ENCODE measurements at places on chromosomes 1 and 21. TPM values are rescaled to one million over a fixed set of nuclear protein-coding genes. Genes with fewer than 3 reads are reported as not detected.

DNA sequence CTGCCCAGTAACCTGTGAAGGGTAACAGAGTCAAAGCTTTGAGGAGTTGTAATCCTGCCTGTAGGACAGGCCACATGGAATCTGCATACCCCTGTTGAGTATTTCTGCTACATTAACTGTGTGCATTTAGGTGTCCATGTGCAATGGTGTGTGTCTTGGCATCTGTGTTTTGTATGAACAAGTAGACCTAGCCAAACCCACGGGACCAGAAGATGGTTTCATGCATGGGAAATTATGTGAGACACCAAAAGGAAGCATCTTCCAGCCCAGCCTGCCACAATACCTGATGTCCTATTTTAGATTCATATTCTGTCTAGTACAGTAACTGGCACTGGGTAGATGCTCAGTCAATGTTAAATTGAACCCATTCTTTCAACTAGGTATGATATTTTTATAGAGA lies 70.8 kb upstream of the KCND3 start:
- H3K4me1 ChIP-seq = no peaks in the 10 kb centered on the region
- no peak overlapping the region for H3K27ac ChIP-seq
- H3K36me3 ChIP-seq = no peaks in the 10 kb centered on the region
- no peaks in the 10 kb centered on the region for H3K27me3 ChIP-seq
- H3K4me3 ChIP-seq = no peak overlapping the region
- DNase-seq = no peak

- no peak overlapping the region for H3K4me3 ChIP-seq
- no peaks in the 10 kb centered on the region for H3K36me3 ChIP-seq
- H3K4me1 ChIP-seq = no peaks in the 10 kb centered on the region
- no peaks in the 10 kb centered on the region for H3K27me3 ChIP-seq
- no peak for DNase-seq
Measured at GRCh38 chr1:30108186-30108585, 615.2 kb downstream of the MATN1 start.

GRCh38 chr1:185838111-185838510 lies 103.9 kb downstream of the HMCN1 start:
- H3K4me3 ChIP-seq = no peak overlapping the region
- no peak for DNase-seq
- no peaks in the 10 kb centered on the region for H3K36me3 ChIP-seq
- no peaks in the 10 kb centered on the region for H3K27me3 ChIP-seq
- H3K27ac ChIP-seq = no peak overlapping the region

GRCh38 chr1:201626629-201627275 lies 87.8 kb downstream of the NAV1 start:
- H3K4me3 ChIP-seq = no peak overlapping the region
- no peaks in the 10 kb centered on the region for H3K36me3 ChIP-seq
- H3K27ac ChIP-seq = no peak overlapping the region
- H3K27me3 ChIP-seq = no peaks in the 10 kb centered on the region
- DNase-seq = no peak

DNA sequence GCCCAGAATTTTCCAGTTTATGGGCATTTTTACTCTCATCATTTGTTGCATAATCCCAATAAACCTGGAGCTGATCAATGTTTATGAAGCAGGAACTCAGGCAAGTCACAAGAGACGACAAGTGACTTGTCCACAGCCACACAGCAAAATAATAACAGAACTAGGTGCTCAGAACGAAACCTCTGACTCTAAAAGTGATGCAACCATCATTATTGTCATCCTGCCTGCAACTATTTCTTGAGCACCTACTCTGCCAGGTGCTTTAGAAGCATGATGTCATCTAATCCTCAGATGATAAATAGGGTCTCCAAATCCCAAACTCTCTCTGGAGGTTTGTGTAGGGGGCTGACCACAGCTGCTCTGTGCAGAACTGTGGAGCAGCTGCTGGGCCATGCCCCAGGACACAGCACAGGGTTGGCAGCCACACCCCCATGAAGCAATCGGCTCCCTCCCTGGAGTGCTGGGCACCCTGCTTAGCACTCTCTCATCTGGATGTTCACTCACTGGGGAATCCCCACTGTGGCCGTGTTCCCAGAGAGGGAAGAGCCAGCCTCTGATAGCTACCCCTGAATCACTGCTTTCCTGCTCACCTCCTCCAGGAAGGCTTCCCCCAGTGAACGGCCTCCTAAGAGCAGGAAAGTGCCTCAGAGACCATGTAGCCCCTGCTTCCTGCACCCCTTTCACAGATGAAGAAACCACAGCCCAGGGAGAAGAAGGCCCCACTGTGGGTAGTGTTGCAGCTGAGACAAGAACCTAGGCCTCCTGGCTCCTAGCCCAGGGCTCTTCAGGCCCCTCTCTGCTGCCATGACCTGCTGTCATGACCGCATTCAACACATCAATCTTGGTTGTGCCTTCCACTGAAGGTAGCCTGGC lies 2.1 kb downstream of the TTC22 start:
- H3K27ac ChIP-seq = peak overlapping the region; percentile 33
- no peaks in the 10 kb centered on the region for H3K36me3 ChIP-seq
- H3K4me1 ChIP-seq = peaks cover 9% of the 10 kb centered on the region
- no peak overlapping the region for H3K4me3 ChIP-seq

DNA sequence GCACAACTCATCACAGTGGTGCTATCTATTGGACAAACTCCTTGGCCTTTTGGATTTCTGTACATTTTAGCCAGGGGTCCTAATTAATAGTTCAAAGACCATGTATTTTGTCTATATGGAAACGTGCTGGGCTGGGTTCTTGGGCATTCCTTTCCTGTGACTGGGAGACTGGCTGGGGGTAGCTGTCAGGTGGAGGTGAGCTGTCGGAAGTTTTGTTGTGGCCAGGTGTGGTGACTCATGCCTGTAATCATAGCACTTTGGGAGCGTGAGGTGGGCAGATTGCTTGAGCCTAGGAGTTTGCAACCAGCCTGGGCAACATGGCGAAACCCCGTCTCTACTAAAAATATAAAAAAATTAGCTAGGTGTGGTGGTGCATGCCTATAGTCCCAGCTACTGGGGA lies 392.4 kb downstream of the RPS6KC1 start:
- no peaks in the 10 kb centered on the region for H3K36me3 ChIP-seq
- DNase-seq = no peak
- H3K27me3 ChIP-seq = no peaks in the 10 kb centered on the region
- H3K4me1 ChIP-seq = no peaks in the 10 kb centered on the region
- no peak overlapping the region for H3K27ac ChIP-seq

DNA sequence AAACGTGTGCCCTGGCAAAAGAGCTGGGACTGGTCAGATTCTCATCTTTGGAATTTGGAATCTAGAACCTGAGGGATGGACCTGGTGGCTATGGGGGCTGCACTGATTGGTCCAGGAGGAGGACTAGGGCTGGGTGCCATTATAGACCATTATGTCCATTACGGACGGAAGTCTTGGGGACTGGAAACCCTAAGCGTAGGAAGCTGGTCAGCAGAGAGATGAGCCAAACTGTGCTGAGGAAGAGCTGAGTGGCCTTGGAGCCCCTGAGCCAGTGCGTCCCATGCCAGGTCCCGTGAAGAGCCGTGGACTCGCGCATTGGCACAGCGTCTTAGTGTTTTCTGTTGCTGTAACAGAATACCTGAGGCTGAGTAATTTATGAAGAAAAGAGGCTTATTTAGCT lies 10.0 kb downstream of the MRAP start:
- H3K36me3 ChIP-seq = peaks cover 6% of the 10 kb centered on the region
- no peaks in the 10 kb centered on the region for H3K27me3 ChIP-seq
- H3K4me3 ChIP-seq = no peak overlapping the region

GRCh38 chr1:215210167-215210566 lies 127.6 kb downstream of the KCNK2 start:
- H3K36me3 ChIP-seq = no peaks in the 10 kb centered on the region
- H3K4me3 ChIP-seq = no peak overlapping the region
- DNase-seq = no peak

GRCh38 chr1:115330480-115331013 lies 7.5 kb downstream of the NGF start:
- no peaks in the 10 kb centered on the region for H3K36me3 ChIP-seq
- H3K4me1 ChIP-seq = no peaks in the 10 kb centered on the region
- no peak for DNase-seq
- no peaks in the 10 kb centered on the region for H3K27me3 ChIP-seq

DNA sequence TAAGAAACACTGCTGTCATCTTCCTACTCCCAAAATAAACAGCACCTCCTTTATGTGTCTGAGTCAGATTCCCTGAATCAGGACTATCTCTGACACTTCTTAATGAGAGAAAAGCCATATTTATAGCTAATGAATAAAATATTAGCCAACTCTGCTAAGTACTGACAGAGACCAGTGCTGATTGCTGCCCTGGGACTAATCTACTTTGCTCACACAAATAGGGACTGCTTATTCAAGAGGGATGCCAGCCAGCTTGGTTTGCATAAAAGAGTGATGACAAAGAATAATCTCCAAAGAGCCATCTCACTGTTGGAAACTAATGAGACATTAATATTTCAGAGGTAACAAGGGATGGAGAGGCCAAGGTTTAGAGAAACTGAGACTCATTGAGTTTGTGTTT lies 36.4 kb downstream of the FYB2 start:
- no peak overlapping the region for H3K27ac ChIP-seq
- H3K4me1 ChIP-seq = no peaks in the 10 kb centered on the region
- H3K4me3 ChIP-seq = no peak overlapping the region
- no peaks in the 10 kb centered on the region for H3K27me3 ChIP-seq

GRCh38 chr1:154769193-154769895 lies 100.7 kb downstream of the KCNN3 start:
- H3K4me1 ChIP-seq = peaks cover 2% of the 10 kb centered on the region
- H3K27me3 ChIP-seq = peaks cover under 1% of the 10 kb centered on the region
- no peak overlapping the region for H3K27ac ChIP-seq
- H3K36me3 ChIP-seq = no peaks in the 10 kb centered on the region

GRCh38 chr1:12316331-12316730 lies 86.5 kb downstream of the VPS13D start:
- H3K4me1 ChIP-seq = no peaks in the 10 kb centered on the region
- peaks cover 51% of the 10 kb centered on the region for H3K36me3 ChIP-seq
- no peak overlapping the region for H3K4me3 ChIP-seq
- no peaks in the 10 kb centered on the region for H3K27me3 ChIP-seq
- no peak for DNase-seq
- H3K27ac ChIP-seq = no peak overlapping the region

GRCh38 chr1:237482777-237483176 lies 407.9 kb downstream of the ZP4 start:
- H3K4me3 ChIP-seq = no peak overlapping the region
- H3K4me1 ChIP-seq = no peaks in the 10 kb centered on the region
- no peaks in the 10 kb centered on the region for H3K36me3 ChIP-seq
- no peaks in the 10 kb centered on the region for H3K27me3 ChIP-seq

DNA sequence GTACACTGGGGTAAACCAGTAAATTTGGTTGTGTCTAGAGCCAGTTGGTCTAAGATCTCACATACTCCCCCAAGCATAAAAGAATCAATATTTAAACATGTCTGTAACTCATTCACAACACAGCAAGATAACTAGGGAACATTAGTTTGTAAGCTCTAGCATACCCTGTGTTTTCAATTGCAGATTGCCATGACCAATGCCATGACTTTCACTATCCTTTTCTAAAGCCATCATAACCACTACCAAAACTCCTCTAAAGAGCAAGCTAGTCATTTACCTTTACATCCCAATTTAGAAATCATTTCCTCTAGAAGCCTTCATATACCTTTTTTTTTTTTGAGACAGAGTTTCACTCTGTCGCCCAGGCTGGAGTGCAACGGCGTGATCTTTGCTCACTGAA lies 56.5 kb upstream of the PLA2G4A start:
- no peaks in the 10 kb centered on the region for H3K4me1 ChIP-seq
- no peak overlapping the region for H3K4me3 ChIP-seq
- H3K36me3 ChIP-seq = no peaks in the 10 kb centered on the region
- H3K27me3 ChIP-seq = no peaks in the 10 kb centered on the region
- DNase-seq = no peak
- H3K27ac ChIP-seq = no peak overlapping the region

DNA sequence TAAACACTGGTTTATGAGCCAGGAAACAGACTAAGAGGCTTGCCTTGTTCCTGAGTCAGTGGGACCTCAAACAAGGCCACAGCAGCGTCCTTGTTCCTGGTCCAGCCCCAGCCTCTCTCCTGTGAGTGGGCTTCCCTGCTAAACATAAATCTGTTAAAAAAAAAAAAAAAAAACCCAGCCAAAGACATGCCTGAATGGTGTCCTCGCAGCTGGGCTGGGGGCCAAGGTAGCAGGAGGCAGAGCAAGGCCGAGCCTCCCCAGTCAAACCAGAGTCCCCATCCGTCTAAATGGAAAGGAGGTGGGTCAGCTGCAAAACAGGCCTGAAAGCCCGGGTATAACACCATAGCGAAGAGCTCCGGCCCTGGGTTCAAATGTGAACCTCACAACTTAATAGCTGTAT lies 18.1 kb upstream of the IFFO2 start:
- no peak overlapping the region for H3K27ac ChIP-seq
- no peak overlapping the region for H3K4me3 ChIP-seq
- no peak for DNase-seq
- H3K27me3 ChIP-seq = no peaks in the 10 kb centered on the region
- no peaks in the 10 kb centered on the region for H3K4me1 ChIP-seq

- no peak overlapping the region for H3K4me3 ChIP-seq
- no peaks in the 10 kb centered on the region for H3K36me3 ChIP-seq
- H3K27me3 ChIP-seq = no peaks in the 10 kb centered on the region
- DNase-seq = no peak
- no peaks in the 10 kb centered on the region for H3K4me1 ChIP-seq
- H3K27ac ChIP-seq = no peak overlapping the region
Measured at GRCh38 chr1:37438869-37439343, 35.5 kb upstream of the ZC3H12A start.

DNA sequence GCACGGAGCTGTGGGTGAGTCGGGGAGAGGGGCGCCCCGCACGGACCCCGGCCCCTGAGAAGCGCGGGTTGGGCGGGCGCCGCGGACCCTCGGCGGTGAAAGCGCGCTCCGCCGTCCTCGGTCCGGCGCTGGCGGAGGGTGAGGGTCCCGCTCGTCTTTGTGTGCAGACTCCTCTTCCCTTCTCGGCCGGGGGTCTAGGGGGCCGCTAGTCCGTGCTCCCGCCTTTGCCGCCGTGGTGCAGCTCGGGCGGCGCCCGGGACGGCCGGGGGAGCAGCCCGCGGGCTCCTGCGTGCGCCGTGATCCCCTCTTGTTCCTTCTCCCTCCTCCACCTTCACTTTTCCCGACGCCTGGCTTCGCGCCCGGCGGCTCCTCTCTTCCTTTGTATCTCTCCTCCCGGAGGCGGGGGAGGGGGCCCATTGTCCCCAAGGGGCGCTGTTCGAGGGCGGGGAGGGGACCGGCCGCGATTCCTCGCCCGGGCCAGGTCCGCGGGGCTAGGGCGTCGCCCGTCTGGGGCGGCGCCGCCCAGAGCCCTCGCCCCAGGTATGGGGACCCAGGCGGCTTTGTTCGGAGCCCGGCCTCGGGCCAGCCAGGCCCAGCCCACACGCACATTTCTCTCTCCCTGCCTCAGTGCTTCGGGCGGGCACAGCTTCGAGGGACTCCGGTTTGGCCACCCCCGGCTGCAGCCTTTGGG lies 519 bp downstream of the FNBP1L start:
- H3K27me3 ChIP-seq = peaks cover 9% of the 10 kb centered on the region
- no peaks in the 10 kb centered on the region for H3K36me3 ChIP-seq
- H3K4me3 ChIP-seq = peak overlapping the region; percentile 76
- peaks cover 9% of the 10 kb centered on the region for H3K4me1 ChIP-seq

- no peaks in the 10 kb centered on the region for H3K4me1 ChIP-seq
- H3K27me3 ChIP-seq = peaks cover 2% of the 10 kb centered on the region
- no peak overlapping the region for H3K4me3 ChIP-seq
- no peak overlapping the region for H3K27ac ChIP-seq
- DNase-seq = no peak
- H3K36me3 ChIP-seq = no peaks in the 10 kb centered on the region
Measured at GRCh38 chr21:45945868-45946210, 35.7 kb upstream of the COL6A1 start.

CFAP74 gene
- total RNA-seq = 0.09 TPM

ATAD3C gene
- total RNA-seq = 0.24 TPM

TMEM269 gene
- 0.05 TPM for total RNA-seq

OR14A16 gene
- not detected for total RNA-seq

ST6GALNAC5 gene
- 1.4 TPM for total RNA-seq

OR2L2 gene
- total RNA-seq = under 0.01 TPM

TGFB2 gene
- total RNA-seq = 0.94 TPM

NPPB gene
- 0.47 TPM for total RNA-seq

AK2 gene
- 156 TPM for total RNA-seq

VANGL1 gene
- total RNA-seq = 6.7 TPM
